ENCODE measurements at places on chromosomes 1 and 21.

- peak; percentile 36 for DNase-seq
Observed at GRCh38 chr1:86155051-86155806, 1.3 kb downstream of the COL24A1 start.

DNA sequence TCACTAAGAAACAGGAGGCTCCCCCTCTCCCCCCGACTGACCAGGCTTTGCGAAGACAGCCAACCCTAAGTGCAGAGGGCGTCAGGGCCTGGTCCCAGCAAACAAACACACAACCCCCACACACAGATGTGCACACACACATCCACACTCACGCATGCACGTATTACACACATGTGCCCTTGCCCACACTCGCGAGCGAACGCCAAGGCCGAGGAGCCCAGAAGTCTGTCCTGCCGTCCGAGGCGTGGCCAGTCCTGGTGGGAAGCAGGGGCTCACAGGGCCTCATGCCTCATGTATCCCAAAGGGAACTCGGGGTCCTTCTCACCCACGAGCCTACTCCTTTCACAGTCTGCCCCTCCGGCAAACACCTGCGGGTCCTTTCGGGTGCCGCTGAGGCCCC, 2.0 kb downstream of the SDF4 start:
- no peak for DNase-seq

GRCh38 chr21:45747233-45747766, 103.8 kb downstream of the PCBP3 start:
- DNase-seq = no peak

DNA sequence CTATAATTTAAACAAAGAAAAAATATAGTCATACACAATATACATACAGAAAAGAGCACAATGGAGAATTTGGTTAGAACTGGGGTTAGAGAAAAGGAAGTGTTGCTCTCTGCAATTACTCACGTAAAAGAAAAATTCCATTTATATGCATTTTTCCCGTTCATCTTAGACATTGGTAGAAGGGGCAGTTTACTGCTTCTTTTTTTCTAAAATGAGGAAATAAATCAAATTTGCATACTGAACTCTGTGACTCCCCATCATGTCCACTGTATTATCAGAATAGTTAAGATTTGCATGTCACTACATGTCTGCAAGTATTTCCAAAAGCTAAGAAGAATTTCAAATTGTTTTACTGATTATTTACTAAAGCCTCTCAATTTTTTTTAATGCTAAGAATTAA, 44.1 kb upstream of the C1orf105 start:
- DNase-seq = no peak

- DNase-seq = peak; percentile 82
Observed at GRCh38 chr1:151238467-151238739, 16.1 kb upstream of the PSMD4 start.

- DNase-seq = no peak
Observed at GRCh38 chr1:147083919-147084272, 88.4 kb downstream of the PRKAB2 start.

DNA sequence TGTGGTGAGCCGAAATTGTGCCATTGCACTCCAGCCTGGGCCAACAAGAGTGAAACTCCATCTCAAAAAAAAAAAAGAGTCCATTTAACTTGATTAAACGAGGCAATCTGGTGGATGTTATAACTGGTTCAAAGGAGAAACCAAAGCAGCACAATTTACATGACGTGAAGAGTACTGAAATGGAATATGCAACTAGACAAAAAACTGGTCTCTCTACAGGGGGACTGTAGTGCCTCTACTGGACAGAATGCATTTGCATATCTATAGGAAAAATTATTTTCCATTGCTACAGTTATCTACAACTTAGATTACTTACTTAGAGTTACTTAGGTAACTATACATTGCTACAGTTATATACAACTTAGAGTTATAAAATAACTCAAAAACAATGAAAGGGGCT, 2.7 kb upstream of the CAPN2 start:
- DNase-seq = peak; percentile 58

GRCh38 chr1:25184001-25184762, 48.1 kb downstream of the SYF2 start:
- no peak for DNase-seq

All from fibroblast of skin of scalp (primary cell).